ENCODE measurements at places on chromosomes 12 and 14.

DNA sequence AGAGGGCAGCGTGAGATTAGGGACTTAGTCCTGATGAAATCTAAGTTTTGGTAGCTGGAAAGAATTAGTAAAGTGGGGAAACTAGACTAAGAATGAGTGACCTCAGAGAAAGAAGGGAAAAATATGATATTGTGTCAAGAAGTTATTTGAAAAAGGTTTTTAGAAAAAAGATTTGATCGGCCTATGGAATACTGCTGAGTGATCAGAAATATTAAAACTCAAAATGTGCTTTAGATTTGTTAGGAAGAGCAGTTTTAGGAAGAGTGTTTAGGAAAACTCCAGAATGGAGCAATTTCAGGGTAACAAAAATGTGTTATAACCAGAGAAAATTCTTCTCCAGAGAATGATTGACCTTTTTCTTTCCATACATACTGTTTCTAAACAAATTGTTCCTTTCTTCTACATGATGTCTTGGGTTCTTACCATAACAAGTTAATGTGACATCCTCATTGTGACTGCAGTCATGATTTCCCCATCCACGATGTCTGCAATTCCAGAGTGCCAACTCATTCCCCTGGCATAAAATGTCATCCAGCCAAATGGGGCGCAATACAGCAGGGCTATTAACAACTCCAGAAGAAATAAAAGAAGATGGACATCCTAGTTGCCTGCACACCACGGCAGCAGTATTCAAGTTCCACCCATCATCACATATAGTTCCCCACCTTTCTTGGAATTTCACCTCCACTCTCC, 11.8 kb downstream of the CD163L1 start:
- DNase-seq: no peak

DNA sequence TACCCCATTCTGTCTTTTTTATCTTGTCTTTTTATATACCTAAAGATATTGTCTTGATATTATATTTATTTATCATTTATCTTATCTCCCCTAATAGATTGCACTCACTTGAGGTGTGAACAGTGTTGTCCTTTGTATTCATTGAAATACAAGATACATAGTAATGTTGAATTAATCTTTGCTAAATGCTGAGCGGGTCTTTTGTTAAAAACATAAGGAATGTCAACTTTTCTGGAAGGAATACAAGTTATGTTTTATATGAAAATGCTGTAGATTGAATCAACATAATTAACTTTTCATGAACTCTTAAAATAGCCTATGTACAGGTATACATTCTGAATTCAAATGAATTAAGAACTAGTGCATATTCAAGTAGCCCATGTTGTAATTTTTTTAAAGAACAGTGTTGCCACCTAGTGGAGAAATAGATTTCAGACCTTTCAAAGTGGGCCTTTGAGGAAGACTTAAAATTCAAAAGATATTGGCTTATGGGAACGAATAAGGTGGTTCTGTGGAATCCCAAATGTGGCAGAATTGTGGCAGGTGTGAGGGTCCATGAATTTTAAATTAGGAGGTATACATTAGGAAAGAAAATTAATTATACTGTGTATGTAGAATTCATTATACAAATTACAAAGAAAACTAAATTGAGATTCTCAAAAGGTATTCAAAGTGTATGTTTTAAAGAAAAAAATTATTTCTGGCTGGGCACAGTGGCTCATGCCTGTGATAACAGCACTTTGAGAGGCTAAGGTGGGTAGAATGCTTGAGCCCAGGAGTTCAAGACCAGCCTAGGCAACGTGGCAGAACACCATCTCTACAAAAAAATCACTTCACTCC, 19.1 kb downstream of the BBOF1 start:
- peak; percentile 46 for DNase-seq

DNA sequence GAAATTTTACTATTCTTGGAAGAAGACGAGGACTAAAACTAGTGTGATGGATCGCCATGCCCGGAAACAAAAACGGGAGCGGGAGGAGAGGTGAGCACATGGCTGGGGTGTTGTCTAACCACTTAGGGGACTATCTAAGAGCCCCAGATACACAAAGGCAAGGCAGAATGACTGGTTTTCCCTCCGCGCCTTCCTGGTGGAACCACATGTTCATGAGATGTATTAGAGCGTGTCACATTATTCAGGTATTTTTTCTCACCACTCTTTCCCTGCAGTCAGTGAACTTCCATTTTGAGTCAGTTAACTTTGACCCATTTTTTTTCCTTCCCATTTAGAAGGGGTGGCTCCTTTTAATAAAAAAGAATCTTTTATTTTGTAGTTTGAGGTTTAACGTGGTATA, 68.8 kb upstream of the TRAF3 start:
- DNase-seq: no peak

GRCh38 chr12:645563-646071, 17.6 kb downstream of the NINJ2 start:
- no peak for DNase-seq

GRCh38 chr12:117098361-117099217, 627 bp downstream of the TESC start:
- DNase-seq: no peak
